ENCODE measurements at places on chromosomes 1 and 21. TPM values are rescaled to one million over a fixed set of nuclear protein-coding genes. Genes with fewer than 3 reads are reported as not detected.
A peak's percentile ranks its signal among the peaks of the same experiment; 100 is the strongest.

The CLDN17 gene
- not detected for polyA plus RNA-seq

The SLC25A34 gene
- polyA plus RNA-seq = 2.7 TPM

The SHISAL2A gene
- 0.58 TPM for polyA plus RNA-seq

The IL22RA1 gene
- 100 TPM for polyA plus RNA-seq

The PRAMEF6 gene
- not detected for polyA plus RNA-seq

The OR2T2 gene
- polyA plus RNA-seq = not detected

The LCE6A gene
- not detected for polyA plus RNA-seq

The CA6 gene
- polyA plus RNA-seq = not detected

The AJAP1 gene
- polyA plus RNA-seq = 0.57 TPM

DNA sequence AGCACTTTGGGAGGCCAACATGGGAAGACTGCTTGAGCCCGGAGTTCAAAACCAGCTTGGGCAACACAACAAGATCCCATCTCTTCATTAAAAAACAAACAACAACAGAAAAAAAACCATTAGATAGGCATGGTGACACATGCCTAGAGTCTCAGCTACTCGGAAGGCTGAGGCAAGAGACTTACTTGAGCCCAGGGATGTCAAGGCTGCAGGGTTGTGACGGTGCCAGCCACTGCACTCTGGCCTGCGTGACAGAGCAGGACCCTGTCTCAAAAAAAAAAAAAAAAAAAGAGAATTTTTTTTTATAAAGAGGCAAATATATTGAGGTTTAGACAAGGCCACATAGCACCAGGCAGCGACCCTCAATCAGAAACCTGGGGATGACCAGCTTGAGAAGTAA is 62.7 kb downstream of the HSF2BP start:
- no peaks in the 10 kb centered on the region for H3K27me3 ChIP-seq
- H3K4me1 ChIP-seq = peaks cover 9% of the 10 kb centered on the region
- H3K27ac ChIP-seq = no peak overlapping the region
- DNase-seq = no peak

- no peak overlapping the region for H3K4me3 ChIP-seq
- H3K4me1 ChIP-seq = peaks cover 4% of the 10 kb centered on the region
Measured at GRCh38 chr1:177586429-177586828, 383.4 kb downstream of the SEC16B start.

DNA sequence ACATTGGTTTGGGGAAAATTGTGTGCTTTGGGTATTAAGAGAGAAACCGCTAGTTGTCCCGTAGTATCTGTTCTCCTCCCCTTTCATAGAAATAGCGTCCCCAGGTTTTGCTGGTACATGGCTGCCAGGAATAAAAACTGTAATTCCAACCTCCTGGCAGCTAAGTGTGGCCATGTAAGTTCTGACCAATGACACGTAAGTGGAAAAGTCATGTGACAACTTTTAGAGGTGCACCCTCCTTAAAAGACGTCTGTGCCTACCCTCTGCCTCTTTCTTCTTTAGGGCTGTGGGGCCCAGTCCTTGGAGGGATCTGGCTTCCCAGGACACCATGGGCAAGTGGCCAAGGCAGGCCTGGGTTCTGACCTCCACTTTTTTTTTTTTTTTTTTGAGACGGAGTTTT is 59.3 kb downstream of the UMODL1 start:
- no peak overlapping the region for H3K4me3 ChIP-seq
- peaks cover 2% of the 10 kb centered on the region for H3K27me3 ChIP-seq
- H3K36me3 ChIP-seq = no peaks in the 10 kb centered on the region
- H3K27ac ChIP-seq = no peak overlapping the region
- H3K4me1 ChIP-seq = no peaks in the 10 kb centered on the region

- no peaks in the 10 kb centered on the region for H3K36me3 ChIP-seq
- DNase-seq = no peak
- H3K27me3 ChIP-seq = no peaks in the 10 kb centered on the region
- H3K27ac ChIP-seq = no peak overlapping the region
- no peaks in the 10 kb centered on the region for H3K4me1 ChIP-seq
Measured at GRCh38 chr1:85563139-85563538, 17.4 kb upstream of the CCN1 start.

- no peaks in the 10 kb centered on the region for H3K27me3 ChIP-seq
- DNase-seq = no peak
- no peak overlapping the region for H3K27ac ChIP-seq
Measured at GRCh38 chr1:41726899-41727748, 191.6 kb downstream of the HIVEP3 start.

GRCh38 chr1:1079408-1080121 is 5.5 kb upstream of the RNF223 start:
- no peak overlapping the region for H3K27ac ChIP-seq
- peak overlapping the region; percentile 7 for H3K4me3 ChIP-seq
- no peaks in the 10 kb centered on the region for H3K36me3 ChIP-seq
- peak; percentile 90 for DNase-seq
- peaks cover 15% of the 10 kb centered on the region for H3K4me1 ChIP-seq
- H3K27me3 ChIP-seq = peaks cover 18% of the 10 kb centered on the region

DNA sequence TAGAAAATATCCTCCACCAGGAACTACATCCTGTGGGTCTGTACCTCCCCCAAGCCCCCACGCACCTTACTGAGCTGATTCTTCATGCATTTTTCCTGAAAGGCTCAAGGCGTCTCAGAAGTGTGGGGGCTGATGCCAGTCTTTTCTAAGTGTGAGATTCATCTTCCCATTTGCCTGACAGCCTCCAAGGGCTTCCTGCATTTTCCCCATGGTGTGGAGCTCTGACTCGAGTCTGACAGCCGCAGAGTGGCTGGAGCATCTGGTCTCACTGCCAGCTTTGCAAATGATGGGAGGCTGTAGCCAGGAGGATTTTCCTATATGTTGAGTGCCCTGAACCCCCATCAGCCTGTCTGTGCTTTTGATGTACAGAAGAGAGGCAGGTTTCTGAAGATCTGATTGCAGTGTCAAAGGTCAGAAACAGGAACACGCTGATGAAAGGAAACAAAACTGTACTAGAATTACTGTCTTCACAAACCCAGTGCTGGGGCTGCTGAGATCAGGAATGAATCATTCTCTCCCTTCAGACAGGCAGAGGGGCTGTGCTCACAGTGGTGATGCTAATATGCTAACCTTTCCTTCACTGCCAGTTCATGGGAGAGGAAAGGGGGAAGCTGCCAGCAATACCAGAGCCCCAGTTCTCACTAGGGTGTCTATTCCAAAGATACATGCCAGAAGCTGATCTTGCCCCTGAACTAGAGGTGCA is 201.5 kb upstream of the C1orf174 start:
- H3K27ac ChIP-seq = no peak overlapping the region
- H3K4me1 ChIP-seq = no peaks in the 10 kb centered on the region
- DNase-seq = no peak

- no peaks in the 10 kb centered on the region for H3K27me3 ChIP-seq
- no peak overlapping the region for H3K27ac ChIP-seq
- DNase-seq = no peak
- H3K4me1 ChIP-seq = peaks cover 24% of the 10 kb centered on the region
Measured at GRCh38 chr1:1926346-1926811, 7.3 kb upstream of the TMEM52 start.

DNA sequence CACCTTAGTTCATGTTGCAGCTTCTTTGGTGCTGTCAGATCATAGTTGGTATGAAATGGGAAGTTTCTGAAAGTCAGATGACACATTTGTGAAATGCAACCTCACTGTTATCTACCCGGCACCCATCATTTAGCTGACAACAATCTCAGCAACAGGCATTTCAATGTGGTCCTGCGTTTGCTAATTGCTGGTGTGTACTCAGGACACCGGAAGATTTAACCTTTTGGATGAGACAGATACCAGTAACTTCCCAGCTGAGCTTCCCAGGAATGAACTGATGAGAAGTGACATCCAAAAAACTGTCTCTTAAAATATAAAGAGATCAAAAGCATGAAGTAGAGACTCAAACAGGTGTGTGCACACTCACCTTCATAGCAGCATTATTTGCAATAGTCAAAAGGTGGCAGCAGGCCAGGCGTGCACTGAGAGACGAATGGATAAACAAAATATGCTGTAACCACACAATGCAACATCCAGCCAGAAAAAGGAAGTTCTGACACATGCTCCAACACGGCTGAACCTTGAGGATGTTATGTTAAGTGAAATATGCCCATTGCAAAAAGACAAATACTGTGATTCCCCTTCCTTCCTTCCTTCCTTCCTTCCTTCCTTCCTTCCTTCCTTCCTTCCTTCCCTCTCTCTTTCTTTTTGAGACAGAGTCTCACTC is 7.9 kb upstream of the CLDN14 start:
- H3K4me3 ChIP-seq = no peak overlapping the region
- no peaks in the 10 kb centered on the region for H3K4me1 ChIP-seq
- H3K27ac ChIP-seq = no peak overlapping the region
- H3K36me3 ChIP-seq = no peaks in the 10 kb centered on the region
- no peaks in the 10 kb centered on the region for H3K27me3 ChIP-seq
- DNase-seq = no peak

DNA sequence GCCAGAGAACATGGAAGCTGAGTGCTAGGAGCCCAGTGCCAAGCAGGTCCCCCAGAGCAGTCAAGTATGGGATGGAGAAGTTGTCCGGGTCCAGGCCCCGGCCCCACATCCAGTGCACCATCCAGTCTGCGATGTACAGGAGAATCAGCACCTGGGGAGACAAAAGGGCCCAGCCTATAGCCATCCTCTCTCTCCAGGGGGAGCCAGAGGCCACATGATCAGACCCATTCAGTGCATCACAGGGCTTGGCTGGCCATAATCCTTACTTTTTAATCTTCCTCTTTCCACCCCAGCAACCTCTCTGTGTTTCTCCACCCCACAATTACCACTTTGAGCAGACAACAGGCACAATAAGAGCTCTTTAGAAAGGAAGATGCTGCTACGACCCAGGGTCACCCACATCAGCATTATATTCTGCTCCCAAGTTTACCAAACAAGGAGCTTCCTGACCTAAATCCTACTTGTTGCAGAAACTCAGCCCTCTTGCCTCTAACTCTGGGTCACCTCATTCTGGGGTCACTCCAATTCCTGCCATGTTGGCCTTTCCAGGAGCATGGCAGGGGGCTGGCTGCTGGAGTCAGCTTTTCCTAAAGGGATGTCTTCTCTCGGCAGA is 16.4 kb upstream of the RAB29 start:
- no peak for DNase-seq
- H3K36me3 ChIP-seq = peaks cover 8% of the 10 kb centered on the region
- no peak overlapping the region for H3K27ac ChIP-seq
- H3K4me3 ChIP-seq = no peak overlapping the region

- H3K36me3 ChIP-seq = no peaks in the 10 kb centered on the region
- peaks cover 38% of the 10 kb centered on the region for H3K4me1 ChIP-seq
- no peak overlapping the region for H3K4me3 ChIP-seq
- H3K27me3 ChIP-seq = no peaks in the 10 kb centered on the region
- H3K27ac ChIP-seq = no peak overlapping the region
Measured at GRCh38 chr1:209427811-209428210, 155.7 kb upstream of the CAMK1G start.

- H3K27ac ChIP-seq = no peak overlapping the region
- DNase-seq = no peak
- H3K27me3 ChIP-seq = no peaks in the 10 kb centered on the region
- no peak overlapping the region for H3K4me3 ChIP-seq
- peaks cover 2% of the 10 kb centered on the region for H3K36me3 ChIP-seq
Measured at GRCh38 chr1:93317207-93317606, 28.5 kb upstream of the DR1 start.

DNA sequence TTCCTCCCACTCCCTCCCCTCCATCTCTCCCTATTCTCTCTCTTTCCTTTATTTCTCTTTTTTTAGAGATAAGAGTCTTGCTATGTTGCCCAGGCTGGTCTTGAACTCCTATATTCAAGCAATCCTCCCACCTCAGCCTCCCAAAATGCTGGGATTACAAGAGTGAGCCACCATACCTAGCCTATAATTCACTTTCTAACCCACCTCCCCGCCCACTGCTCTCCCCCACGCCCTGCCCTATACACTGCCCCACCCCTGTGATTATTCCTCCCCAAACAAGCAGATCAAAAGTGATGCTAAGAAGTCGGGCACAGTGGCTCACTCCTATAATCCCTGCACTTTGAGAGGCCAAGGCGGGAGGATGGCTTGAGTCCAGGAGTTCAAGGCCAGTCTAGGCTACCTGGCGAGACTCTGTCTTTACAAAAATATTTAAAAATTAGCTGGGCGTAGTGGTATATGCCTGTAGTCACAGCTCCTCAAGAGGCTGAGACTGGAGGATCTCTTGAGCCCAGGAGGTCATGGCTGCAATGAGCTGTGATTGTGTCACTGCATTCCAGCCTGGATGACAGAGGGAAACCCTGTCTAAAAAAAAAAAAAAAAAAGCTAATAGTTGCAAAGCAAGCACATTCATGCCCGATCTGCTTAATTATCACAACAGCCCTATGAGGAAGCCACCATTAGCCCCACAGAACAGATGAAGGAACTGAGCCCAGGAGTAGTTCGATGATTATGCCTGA is 12.8 kb upstream of the E2F2 start:
- no peaks in the 10 kb centered on the region for H3K27me3 ChIP-seq
- H3K4me1 ChIP-seq = peaks cover 24% of the 10 kb centered on the region
- DNase-seq = no peak
- H3K36me3 ChIP-seq = no peaks in the 10 kb centered on the region
- no peak overlapping the region for H3K27ac ChIP-seq

- H3K27me3 ChIP-seq = no peaks in the 10 kb centered on the region
- no peaks in the 10 kb centered on the region for H3K36me3 ChIP-seq
- H3K27ac ChIP-seq = no peak overlapping the region
- no peak for DNase-seq
Measured at GRCh38 chr1:208788013-208788540, 543.9 kb upstream of the PLXNA2 start.

- H3K36me3 ChIP-seq = no peaks in the 10 kb centered on the region
- no peak overlapping the region for H3K27ac ChIP-seq
- no peaks in the 10 kb centered on the region for H3K4me1 ChIP-seq
- no peaks in the 10 kb centered on the region for H3K27me3 ChIP-seq
- no peak for DNase-seq
- H3K4me3 ChIP-seq = no peak overlapping the region
Measured at GRCh38 chr1:171300401-171300800, 13.6 kb upstream of the FMO4 start.

DNA sequence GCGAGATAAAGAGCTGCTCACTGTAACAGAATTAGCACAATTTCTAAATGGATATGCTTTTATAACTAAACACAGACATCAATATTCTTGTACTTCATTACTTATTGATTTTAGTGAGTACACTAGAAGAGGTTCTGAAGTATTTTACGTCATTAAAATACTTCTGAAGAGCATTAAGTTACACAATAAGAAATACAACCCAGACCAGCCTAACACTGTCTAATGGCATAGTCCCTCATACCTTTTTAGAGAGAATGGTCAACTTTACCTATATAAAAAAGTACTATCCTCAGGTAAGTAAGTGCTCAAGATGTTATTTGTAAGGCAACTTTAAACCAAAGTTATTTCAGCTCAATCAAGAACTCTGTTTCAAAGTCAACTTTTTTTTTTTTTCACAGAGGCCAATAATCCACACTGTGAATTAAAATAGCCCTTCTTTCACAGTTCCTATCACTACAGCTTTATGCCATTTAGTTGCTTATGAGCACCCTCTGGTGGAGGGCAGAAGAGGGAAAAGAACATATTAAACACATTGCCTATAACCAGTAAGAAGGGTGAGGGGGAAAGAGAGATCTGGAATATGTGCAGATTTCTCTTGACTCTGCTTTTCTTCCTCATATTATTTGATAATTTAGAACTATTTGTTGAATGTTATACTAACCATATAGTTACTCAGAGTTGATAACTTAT is 182.1 kb upstream of the DMRTA2 start:
- peak; percentile 15 for DNase-seq
- H3K4me3 ChIP-seq = no peak overlapping the region
- no peaks in the 10 kb centered on the region for H3K36me3 ChIP-seq
- no peaks in the 10 kb centered on the region for H3K4me1 ChIP-seq
- H3K27me3 ChIP-seq = no peaks in the 10 kb centered on the region
- no peak overlapping the region for H3K27ac ChIP-seq

- H3K27me3 ChIP-seq = peaks cover 18% of the 10 kb centered on the region
- no peak for DNase-seq
- no peak overlapping the region for H3K4me3 ChIP-seq
- peaks cover 28% of the 10 kb centered on the region for H3K36me3 ChIP-seq
Measured at GRCh38 chr1:6184083-6184783, 4.1 kb upstream of the CHD5 start.

Data from large intestine (tissue), 12 donors.